ENCODE measurements at places on chromosomes 5 and 9.

DNA sequence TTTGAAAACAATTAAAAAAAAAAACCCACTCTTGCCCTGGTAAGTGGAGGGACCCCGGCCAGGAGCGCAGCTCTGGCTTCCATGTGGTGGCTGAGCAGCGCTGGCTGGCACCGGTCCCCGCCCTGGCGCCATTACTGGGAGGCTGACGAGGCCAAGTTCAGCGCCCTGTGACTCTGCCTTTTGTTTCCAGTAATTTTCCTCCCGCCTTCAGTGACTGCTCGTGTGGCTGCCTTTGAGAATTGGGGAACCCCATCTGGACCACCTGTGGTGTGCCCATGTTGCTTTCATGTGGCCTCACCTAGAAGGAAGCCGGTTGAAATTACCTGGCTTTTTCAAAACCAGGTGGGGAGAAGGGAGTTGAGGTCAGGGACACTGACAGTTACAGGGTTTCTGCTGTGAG, 136.1 kb downstream of the GAPVD1 start:
- no peak for DNase-seq

GRCh38 chr9:93265301-93265971, 81.5 kb downstream of the WNK2 start:
- no peak for DNase-seq

- no peak for DNase-seq
Measured at GRCh38 chr9:26169708-26170107, 491.5 kb upstream of the TUSC1 start.

- no peak for DNase-seq
Measured at GRCh38 chr5:141915881-141916336, 7.8 kb upstream of the DELE1 start.

- DNase-seq = no peak
Measured at GRCh38 chr9:13957089-13957488, 356.9 kb downstream of the NFIB start.

- no peak for DNase-seq
Measured at GRCh38 chr9:93451849-93452709, 594 bp downstream of the FAM120A start.

DNA sequence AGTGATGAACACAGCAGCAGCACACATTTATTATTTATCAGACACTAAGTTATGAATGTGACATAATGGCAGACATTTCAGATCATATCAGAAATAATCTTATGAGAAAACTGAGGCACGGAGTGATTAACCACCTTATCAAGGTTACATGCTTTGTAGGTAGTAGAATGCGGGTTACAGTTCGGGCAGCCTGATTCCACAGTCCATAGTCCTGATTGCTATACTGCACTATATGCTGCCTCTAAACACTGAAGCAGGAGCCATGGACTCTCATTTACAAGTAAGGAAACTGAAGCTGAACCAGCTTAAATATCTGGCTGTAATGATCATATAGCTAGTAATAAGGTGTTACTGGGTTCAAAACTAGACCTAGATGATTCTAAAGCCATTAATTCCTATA, 291.3 kb upstream of the ADAMTSL1 start:
- DNase-seq = no peak

DNA sequence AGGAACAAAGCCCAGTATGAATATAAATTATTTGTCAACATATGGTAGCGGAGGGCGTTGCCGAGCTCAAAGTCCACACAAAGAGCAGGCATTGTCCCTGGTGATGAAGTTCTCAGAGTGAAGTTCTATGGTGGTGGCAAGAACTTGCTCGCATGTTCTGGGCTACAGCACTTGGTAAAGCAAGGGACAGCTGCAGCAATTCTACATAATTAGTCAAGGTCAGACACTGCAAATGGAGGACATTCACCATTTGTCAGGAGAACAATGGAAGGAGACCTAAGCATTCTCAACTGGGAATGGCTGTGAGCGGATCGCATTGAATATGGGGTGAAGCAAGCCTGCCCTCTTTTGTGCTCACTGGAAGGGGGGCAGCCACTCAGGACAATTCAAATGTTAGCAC, 503.8 kb upstream of the ADAMTS16 start:
- DNase-seq = no peak

- DNase-seq = no peak
Measured at GRCh38 chr5:95779611-95780010, 42.9 kb downstream of the GLRX start.

DNA sequence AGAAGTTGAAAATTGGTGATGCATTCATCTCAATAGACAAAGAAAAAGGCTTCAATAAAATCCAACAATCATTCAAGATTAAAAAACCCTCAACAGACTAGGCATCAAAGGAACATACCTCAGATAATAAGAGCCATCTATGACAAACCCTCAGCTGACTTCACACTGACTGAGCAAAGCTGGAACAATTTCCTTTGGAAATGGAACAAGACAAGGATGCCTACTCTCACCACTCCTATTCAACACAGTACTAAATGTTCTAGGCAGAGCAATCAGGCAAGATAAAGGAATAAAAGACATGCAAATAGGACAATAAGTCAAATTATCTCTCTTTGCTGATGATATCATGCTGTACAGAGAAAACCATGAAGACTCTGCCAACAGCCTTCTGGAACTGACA, 1188.1 kb downstream of the DTWD2 start:
- no peak for DNase-seq

DNA sequence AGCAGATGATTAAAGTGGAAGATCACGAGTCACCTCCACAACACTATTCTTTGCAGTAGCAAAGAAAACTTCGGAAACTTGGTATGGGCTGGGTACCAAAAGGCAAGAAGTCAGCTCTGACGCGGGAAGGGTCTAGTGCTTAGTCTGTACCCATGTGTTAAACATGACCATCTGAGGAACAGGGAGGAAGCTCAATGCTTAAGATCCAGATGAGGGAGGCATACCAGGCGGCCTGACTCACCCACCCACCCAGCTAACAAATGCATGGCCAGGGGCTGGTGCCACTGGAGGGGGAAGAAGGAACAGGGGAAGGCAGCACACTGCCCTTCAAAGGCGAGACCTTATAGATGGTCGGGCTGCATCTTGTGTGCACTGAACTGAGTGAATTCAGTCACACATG, 41.8 kb downstream of the CAMSAP1 start:
- no peak for DNase-seq

GRCh38 chr5:153866176-153866575, 172.5 kb downstream of the FAM114A2 start:
- no peak for DNase-seq

- DNase-seq = no peak
Measured at GRCh38 chr9:72139226-72139625, 10.0 kb upstream of the GDA start.
